NCI-H510A (cell line): ENCODE measurements at places on chromosomes 11 and 22.

DNA sequence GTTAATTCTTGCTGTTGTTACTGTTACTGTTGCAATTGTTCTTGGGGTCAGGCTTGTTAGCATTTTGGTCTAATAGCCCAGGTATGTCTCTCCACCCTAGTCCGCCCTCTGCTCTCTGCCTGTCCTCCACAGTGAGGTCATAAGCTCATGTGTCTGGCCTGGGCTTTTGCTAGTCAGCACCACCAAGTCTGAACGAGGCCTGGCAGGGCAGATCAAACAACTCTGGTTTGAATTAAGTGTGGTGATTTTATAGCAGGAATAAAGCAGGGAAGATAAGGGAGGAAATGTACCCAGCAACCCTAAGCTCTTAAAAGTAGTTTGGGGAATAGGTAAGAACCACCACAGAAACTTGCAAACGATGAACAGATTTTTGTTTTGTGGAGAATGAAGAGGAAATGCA, 98.7 kb downstream of the ABTB2 start:
- DNase-seq: no peak

- DNase-seq: no peak
These were observed 8.4 kb upstream of the HDHD5 start for GRCh38 chr22:17167486-17167885.

- DNase-seq: no peak
These were observed 53.0 kb downstream of the CDKN1C start for GRCh38 chr11:2832533-2833020.

DNA sequence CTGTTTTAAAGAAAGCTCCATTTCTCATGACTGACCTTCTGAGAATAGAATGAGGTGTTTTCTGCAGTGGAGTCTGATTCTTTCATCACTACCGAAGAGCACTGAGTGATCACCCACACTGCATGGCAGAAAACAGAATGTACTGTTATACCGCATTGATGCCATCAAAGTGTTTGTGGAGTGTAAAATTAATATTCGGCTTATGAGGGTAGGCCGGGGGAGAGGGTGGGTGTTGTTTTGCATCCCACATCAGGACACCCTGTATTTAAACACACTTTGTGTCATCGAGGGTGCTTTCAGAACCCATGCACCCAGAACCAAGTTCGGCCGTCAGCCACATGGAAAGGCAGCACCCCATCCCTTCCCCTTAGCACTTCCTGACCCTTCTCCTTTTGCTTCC, 41.3 kb upstream of the ETS1 start:
- no peak for DNase-seq

GRCh38 chr22:35552846-35553245, 12.2 kb downstream of the RASD2 start:
- DNase-seq: no peak

- no peak for DNase-seq
These were observed 23.1 kb upstream of the MICAL2 start for GRCh38 chr11:12087075-12088004.
